GM12892 (cell line): ENCODE measurements at places on chromosomes 2 and 18.

DNA sequence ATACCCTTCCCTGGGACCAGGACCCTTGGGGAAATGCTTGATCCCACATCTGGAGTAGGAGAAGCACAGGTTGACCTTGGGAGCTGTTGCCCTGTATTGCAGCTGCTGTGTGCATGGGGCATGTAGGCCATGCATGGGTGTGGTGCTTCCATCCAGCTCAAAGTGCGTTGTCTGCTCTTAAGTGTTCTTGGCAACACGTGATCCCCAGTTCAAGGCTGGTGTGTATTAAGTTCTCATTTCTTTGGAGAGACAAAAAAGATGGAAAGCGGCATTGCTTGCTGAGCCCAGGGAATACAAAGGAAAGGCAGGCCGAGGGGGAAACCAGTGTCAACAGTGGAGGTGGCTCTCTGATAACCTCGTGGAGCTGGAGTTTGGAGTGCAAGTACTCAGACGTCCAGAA lies 110.7 kb downstream of the RTP5 start:
- no peak for DNase-seq

GRCh38 chr2:147649286-147649685 lies 195.5 kb upstream of the ACVR2A start:
- DNase-seq, result no peak

DNA sequence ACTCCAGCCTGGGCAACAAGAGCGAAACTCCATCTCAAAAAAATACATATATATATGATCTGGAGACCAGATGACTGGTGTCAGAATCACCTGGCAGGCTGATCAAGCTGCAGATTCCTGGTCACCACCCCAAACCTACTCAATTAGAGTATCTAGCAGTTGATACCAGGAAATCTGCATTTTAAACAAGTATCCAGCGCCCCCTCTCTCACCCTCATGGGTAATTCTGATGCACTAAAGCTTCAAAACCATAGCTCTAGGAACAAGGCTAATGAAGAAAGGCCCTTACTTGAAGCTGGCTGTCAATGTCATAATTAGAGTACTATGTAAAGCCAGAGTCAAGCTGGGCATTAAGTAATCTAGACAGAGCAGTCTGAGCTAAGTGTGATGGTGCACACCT lies 25.0 kb upstream of the PCBP1 start:
- no peak for DNase-seq

DNA sequence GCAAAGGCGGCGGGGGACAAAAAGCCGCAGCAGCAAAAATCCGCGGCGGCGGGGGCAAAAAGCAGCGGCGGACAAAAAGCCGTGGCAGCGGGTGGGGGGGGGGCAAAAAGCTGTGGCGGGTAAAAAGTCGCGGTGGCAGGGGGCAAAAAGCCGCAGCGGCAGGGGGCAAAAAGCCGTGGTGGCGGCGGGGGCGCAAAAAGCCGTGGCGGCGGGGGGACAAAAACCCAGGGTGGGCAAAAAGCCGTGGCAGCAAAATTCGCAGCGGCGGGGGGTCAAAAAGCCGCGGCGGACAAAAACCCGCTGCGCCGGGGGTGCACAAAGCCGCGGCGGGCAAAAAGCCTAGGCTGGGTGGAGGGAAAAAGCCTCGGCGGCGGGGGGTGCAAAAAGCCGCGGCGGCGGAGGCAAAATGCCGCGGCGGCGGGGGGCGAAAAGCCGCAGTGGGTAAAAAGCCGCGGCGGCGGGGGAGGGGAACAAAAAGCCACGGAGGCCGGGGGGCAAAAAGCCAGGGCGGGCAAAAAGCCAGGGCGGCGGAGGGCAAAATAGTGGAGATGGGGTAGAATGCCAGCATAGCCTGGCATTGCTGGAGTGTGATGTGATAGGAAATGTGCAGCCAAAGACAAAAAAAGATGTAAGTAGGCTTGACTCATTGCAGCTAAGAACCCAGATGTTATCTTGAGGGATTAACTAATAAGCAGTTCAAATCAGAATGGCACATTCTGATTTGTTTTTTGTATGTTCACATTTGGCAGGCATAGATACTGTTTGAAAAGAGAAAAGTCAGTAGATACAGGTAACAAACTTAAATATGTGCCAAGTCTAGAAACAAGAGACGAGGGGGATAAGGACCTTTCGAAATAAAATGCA lies 1076.3 kb downstream of the RPIA start:
- no peak for DNase-seq

GRCh38 chr2:207251573-207252192 lies 85.9 kb upstream of the KLF7 start:
- no peak for DNase-seq

GRCh38 chr2:105291981-105292380 lies 37.6 kb downstream of the TGFBRAP1 start:
- no peak for DNase-seq

DNA sequence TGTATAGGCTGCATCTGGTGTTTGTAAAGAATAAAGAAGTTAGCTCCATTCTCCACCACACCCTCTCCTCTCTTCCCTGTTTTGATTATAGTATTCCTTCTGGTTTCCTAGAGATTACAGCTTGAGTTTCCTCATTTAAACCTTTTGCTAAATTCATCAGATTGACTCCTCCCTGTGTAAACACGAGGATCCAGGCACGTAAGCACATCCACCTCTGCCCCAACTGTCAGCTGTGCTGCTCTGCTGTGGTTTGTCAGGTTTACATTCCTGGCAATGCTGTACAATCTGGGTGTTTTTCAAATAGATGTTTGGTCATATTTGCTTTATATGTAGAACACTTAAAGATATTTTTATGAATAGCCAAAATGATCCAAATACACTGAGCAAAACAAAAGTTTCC lies 302.8 kb downstream of the PTGR3 start:
- DNase-seq, result no peak
